Stimulated activated naive B cell treated with anti-CD40 and anti-IgM and Interleukin-4, amounts not matched to agents 10 μg/mL and 1 μg/mL and 100 μg/mL, for 72 hours (primary cell): ENCODE measurements at places on chromosomes 11 and 22.

GRCh38 chr22:32211011-32211410, 6.1 kb upstream of the RFPL2 start:
- H3K36me3 ChIP-seq = no peaks in the 10 kb centered on the region
- H3K4me1 ChIP-seq = peaks cover 5% of the 10 kb centered on the region
- peaks cover 13% of the 10 kb centered on the region for H3K27me3 ChIP-seq
- no peak overlapping the region for H3K27ac ChIP-seq

DNA sequence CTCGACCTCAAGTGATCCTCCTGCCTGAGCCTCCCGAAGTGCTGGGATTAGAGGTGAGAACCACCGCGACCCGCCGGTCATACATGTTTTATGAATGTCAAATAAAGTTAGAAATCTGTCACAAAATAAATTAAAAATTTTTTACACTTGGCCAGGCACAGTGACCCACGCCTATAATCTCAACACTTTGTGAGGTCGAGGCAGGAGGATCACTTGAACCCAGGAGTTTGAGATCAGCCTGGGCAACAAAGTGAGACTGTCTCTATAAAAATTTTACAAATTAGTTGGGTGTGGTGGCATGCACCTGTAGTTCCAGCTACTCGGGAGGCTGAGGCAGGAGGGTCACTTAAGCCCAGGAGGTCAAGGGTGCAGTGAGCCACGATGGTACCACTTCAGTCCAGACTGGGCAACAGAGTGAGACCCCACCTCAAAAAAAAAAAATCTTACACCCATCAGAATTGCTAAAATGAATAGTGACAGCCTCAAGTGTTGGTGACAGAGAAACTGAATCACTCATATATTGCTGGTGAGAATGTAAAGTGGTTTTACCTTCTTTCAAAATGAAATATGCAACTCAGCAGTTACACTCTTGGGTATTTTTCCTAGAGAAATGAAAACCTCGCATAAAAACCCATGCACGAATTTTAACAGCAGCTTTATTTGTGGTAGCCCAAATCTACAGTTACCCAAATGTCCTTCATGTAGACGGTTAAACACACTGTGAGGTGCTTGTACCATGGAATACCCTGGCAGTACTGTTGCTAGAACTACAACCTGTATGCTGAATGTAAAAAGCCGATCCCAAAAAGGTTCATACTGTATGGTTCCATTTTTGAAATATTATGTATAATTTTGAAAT, 55.4 kb downstream of the MED15 start:
- H3K27ac ChIP-seq = no peak overlapping the region
- DNase-seq = no peak
- peaks cover 42% of the 10 kb centered on the region for H3K36me3 ChIP-seq
- no peaks in the 10 kb centered on the region for H3K27me3 ChIP-seq
- peaks cover under 1% of the 10 kb centered on the region for H3K4me1 ChIP-seq

GRCh38 chr11:35116762-35117640, 22.0 kb upstream of the CD44 start:
- no peaks in the 10 kb centered on the region for H3K27me3 ChIP-seq
- H3K4me3 ChIP-seq = no peak overlapping the region
- H3K27ac ChIP-seq = peak overlapping the region; percentile 25
- H3K36me3 ChIP-seq = no peaks in the 10 kb centered on the region

DNA sequence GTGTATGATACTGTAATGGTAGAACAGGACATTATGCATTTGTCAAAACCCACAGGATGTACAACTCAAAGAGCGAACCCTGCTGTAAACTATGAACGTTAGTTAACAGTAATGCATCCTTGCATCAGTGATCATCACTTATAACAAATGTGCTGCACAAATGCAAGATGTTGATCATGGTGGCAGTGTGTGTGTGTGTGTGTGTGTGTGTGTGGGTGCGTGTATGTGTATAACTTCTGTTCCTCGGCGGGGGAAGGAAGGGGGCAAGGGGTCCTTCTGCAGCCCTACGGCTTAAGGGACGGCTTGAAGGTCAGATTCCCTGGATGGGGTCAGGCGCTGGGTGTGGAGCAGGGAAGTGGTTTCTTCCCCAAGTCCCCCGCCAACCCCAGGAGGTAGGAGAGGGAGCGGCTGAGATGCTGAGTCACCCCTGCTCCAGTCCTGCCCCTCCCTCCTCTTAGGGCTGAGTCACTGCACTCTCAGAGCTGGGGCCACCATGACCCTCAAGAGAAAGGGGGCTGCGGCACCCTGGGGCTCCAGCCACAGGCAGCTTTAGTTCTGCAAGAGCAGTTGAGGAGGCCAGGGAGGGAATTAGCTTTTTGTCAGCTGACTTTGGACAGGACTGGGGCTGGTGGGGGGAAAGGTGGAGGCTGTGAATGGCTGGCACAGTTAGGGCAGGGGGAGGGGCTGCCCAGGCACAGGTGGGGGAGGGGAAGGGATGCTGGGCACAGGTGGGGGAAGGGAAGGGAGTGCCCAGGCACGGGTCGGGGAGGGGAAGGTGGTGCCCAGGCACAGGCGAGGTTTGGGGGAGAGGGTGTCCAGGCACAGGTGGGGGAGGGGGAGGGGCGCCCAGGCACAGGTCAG, 8.8 kb upstream of the CTSD start:
- DNase-seq = no peak
- H3K4me3 ChIP-seq = no peak overlapping the region
- no peak overlapping the region for H3K27ac ChIP-seq
- H3K4me1 ChIP-seq = peaks cover 8% of the 10 kb centered on the region
- peaks cover 69% of the 10 kb centered on the region for H3K27me3 ChIP-seq

DNA sequence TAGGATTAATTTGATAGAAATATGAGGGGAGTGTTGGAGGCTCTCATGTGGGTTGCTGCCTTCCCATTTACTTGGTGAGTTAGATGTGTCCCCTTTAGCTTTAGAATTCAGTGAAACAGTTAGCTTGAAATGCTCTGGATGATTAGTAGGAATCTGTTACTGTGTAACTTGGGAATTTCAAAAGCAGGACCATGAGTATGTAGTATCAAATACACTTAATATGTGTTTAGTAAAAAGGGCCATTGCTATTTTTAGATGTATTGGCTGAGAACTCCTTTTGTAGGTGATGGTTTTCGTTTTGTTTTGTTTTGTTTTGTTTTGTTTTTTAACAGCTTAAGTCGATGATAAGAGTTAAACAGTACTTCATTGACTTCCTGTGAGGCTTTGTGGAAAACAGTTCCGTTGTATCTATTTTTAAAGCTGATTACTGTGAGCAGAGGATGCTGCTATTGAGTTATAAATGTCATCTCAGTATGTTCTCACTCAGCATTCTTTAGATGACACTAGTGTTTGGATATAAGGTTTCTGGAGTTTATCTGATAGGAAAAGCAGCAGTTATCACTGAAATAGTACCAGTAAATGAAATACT, 53.5 kb downstream of the MCAM start:
- no peaks in the 10 kb centered on the region for H3K27me3 ChIP-seq
- no peak for DNase-seq
- H3K36me3 ChIP-seq = peaks cover 3% of the 10 kb centered on the region
- no peak overlapping the region for H3K4me3 ChIP-seq

- no peaks in the 10 kb centered on the region for H3K27me3 ChIP-seq
- no peak for DNase-seq
- H3K27ac ChIP-seq = no peak overlapping the region
- peaks cover 48% of the 10 kb centered on the region for H3K36me3 ChIP-seq
- no peak overlapping the region for H3K4me3 ChIP-seq
These were observed 27.7 kb upstream of the PPP2R1B start for GRCh38 chr11:111793863-111794262.

- no peak overlapping the region for H3K27ac ChIP-seq
- H3K4me1 ChIP-seq = peaks cover 19% of the 10 kb centered on the region
- peaks cover 23% of the 10 kb centered on the region for H3K36me3 ChIP-seq
- no peak overlapping the region for H3K4me3 ChIP-seq
These were observed 49.0 kb downstream of the PPFIA1 start for GRCh38 chr11:70319396-70320076.

DNA sequence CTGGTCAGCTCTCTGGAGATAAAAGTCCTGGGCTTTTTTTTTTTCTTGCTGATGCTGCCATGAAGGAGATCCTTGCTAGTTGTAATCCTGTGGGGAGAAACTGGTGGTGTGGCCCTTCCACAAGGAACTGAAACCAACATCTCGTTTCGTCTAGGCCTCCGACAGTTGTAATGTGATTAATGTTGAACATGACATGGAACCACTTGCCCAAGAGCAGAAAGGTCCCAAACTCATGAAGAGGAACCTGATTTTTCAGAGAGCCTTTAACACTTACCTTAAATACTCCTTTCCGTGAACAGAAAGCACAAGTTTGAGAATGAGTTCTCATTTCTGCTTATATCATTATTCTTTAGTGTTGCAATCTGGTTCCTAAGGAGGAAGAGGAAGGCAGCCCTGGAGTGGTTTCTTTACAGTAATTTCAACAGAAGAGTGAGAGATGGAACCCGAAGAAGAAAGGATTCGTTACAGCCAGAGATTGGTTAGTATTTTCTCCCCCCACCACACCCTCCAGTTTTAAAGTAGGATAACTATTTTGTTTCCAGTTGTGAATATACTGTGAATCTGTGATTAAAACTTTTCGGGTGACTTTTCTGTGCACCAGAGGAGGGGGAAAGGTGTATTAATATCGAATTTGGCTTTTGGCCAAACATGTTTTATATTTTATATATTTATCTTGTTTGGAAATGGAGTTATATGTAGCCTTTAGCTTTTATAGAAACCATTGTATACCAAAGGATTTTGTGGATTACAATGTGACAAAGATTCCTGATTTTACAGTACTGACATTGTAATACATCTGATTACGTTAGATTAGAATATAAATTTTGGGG, 2.0 kb downstream of the KDM2A start:
- H3K36me3 ChIP-seq = peaks cover 16% of the 10 kb centered on the region
- H3K4me1 ChIP-seq = peaks cover 28% of the 10 kb centered on the region
- peak overlapping the region; percentile 98 for H3K27ac ChIP-seq
- H3K4me3 ChIP-seq = peak overlapping the region; percentile 99
- peak; percentile 62 for DNase-seq
- H3K27me3 ChIP-seq = no peaks in the 10 kb centered on the region

GRCh38 chr11:116387641-116388040, 385.1 kb downstream of the BUD13 start:
- no peak overlapping the region for H3K4me3 ChIP-seq
- no peaks in the 10 kb centered on the region for H3K36me3 ChIP-seq
- no peaks in the 10 kb centered on the region for H3K4me1 ChIP-seq
- no peak for DNase-seq
- peaks cover 3% of the 10 kb centered on the region for H3K27me3 ChIP-seq

- H3K27ac ChIP-seq = no peak overlapping the region
- H3K27me3 ChIP-seq = no peaks in the 10 kb centered on the region
- no peaks in the 10 kb centered on the region for H3K36me3 ChIP-seq
- H3K4me1 ChIP-seq = peaks cover 5% of the 10 kb centered on the region
- no peak overlapping the region for H3K4me3 ChIP-seq
- no peak for DNase-seq
These were observed 70.8 kb downstream of the KCNQ1 start for GRCh38 chr11:2515401-2516275.

GRCh38 chr11:93248602-93249001, 50.8 kb upstream of the SLC36A4 start:
- H3K4me1 ChIP-seq = no peaks in the 10 kb centered on the region
- no peak for DNase-seq
- no peak overlapping the region for H3K27ac ChIP-seq
- H3K27me3 ChIP-seq = peaks cover 11% of the 10 kb centered on the region
- no peak overlapping the region for H3K4me3 ChIP-seq

DNA sequence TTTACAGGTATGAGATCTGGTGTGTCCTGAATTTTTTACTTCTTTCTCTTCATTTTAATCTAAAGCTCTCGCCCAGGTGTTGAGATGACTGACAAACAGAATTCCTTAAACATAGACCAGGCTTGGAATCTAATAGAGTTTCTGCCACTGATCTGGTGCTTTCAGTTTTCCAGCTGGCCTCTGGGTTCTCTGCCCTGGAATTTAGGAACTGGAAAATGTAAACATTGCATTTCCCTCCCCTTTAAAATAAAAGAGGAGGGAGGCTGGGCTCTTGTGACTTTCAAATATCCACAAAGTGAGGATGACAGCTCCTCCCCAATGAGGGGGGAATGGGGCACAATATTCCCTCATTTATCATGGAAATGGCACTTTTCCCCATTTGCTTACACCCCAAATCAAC, 5.0 kb downstream of the PAMR1 start:
- peaks cover 37% of the 10 kb centered on the region for H3K27me3 ChIP-seq
- no peak for DNase-seq
- no peak overlapping the region for H3K27ac ChIP-seq
- H3K4me3 ChIP-seq = no peak overlapping the region

- H3K27me3 ChIP-seq = peaks cover 4% of the 10 kb centered on the region
- no peaks in the 10 kb centered on the region for H3K4me1 ChIP-seq
- H3K36me3 ChIP-seq = no peaks in the 10 kb centered on the region
- DNase-seq = no peak
- no peak overlapping the region for H3K27ac ChIP-seq
These were observed 39.6 kb upstream of the AMOTL1 start for GRCh38 chr11:94728541-94728940.

GRCh38 chr11:113684496-113684895, 21.6 kb downstream of the TMPRSS5 start:
- no peaks in the 10 kb centered on the region for H3K27me3 ChIP-seq
- no peak for DNase-seq
- H3K36me3 ChIP-seq = no peaks in the 10 kb centered on the region
- H3K4me1 ChIP-seq = peaks cover 4% of the 10 kb centered on the region
- H3K4me3 ChIP-seq = no peak overlapping the region
- no peak overlapping the region for H3K27ac ChIP-seq

- H3K27me3 ChIP-seq = peaks cover 5% of the 10 kb centered on the region
- no peak overlapping the region for H3K4me3 ChIP-seq
- H3K4me1 ChIP-seq = peaks cover 5% of the 10 kb centered on the region
- DNase-seq = no peak
- no peaks in the 10 kb centered on the region for H3K36me3 ChIP-seq
These were observed 33.9 kb downstream of the ANO1 start for GRCh38 chr11:70112017-70112434.

DNA sequence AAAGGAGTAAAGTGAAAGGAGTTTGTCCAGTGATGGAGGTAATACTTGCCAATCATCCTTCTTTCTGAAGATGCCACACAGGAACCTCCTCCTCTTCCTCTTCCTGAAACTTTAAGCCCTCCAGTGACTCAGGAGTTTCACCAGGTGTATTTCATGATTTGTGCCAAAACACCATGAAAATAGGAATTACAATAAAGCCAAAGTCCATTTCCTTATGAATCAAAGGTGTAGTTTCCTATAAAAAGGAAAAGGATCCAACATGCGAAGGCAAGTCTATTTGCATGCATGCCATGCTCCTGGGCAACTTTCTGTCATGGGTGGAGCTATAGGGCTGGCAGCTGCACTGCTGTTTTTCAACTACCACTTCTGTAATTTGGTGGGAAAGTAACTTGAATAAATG, 9.8 kb upstream of the POU2AF1 start:
- peaks cover 29% of the 10 kb centered on the region for H3K4me1 ChIP-seq
- DNase-seq = no peak
- H3K27me3 ChIP-seq = no peaks in the 10 kb centered on the region
- peak overlapping the region; percentile 66 for H3K27ac ChIP-seq

GRCh38 chr11:15569305-15570025, 454.7 kb downstream of the INSC start:
- H3K4me3 ChIP-seq = no peak overlapping the region
- no peak overlapping the region for H3K27ac ChIP-seq
- no peaks in the 10 kb centered on the region for H3K36me3 ChIP-seq
- no peaks in the 10 kb centered on the region for H3K4me1 ChIP-seq
- H3K27me3 ChIP-seq = no peaks in the 10 kb centered on the region
